ENCODE measurements at places on chromosomes 3 and 15.

DNA sequence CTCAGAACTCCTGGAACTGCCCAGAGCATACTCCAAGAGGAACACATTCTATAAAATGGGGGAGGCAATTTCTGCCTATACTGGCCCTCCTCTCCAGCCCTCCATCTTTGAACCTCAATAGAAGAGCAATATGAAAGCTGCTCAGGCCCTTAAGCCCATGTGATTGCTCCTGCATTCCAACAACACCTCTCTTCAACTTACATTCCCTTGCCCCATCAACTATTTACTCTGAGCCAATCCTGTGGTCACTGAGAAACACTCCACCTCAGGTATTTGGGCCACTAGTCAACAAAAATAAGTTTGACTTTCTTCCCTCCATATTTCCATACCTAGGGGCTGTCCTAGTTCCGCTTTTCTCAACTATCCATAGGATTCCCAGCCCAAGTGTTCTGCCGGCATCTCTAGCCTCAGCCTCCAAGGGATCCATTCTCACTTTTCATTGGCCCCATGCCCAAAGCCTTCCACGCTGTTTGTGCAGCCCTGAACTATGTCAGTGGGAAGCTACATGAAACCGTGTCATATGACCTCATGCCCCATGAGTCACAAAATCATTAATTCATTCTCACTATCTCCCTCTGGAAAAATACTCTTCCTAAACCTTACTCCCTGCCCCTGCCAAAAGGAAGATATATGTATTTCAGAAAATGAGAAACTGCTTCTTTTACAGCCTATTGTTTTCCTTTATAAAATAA, 61.6 kb downstream of the GJD2 start:
- no peak for DNase-seq

GRCh38 chr15:57655809-57656208, 50.7 kb upstream of the POLR2M start:
- DNase-seq: no peak

DNA sequence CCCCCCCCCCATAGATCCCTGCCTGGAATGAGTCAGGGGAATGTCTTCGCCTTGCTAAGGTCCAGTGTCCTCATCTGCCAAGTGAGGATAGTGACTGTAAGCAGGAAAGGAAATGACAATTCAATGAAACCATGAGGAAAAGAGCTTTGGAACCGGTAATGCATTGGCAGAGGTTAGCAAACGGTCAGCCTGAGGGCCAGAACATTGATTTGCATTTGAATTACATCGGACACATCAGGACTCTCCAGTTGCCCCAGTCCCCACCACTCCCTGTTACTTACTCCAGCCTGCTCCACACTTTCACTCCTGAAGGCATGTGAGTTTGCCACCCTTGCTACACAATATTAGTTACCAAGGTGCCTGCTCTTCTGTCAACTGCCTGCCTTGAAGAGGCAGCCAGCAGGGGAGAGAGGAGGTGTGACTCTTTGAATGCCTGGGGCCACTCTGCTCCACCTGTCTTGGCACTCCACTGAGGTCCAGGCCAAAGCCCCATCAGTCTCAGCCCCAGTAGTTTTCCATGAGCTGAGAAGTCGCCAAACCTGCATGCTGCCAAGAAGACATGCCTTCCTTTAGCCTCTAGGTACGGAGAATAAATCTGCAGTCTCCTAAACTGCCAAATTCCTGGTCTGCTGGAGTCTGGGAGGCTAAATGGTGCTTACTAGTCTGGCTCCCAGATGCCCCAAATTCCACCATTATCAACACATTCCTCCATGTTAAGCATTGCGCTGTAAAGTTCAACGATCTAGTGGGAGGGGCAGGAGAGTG, 191.7 kb upstream of the TLE3 start:
- no peak for DNase-seq

- DNase-seq: no peak
These were observed 655 bp upstream of the TSPAN3 start for GRCh38 chr15:77071305-77072223.

GRCh38 chr3:107347751-107348150, 29.5 kb upstream of the CCDC54 start:
- no peak for DNase-seq

- no peak for DNase-seq
These were observed 9.1 kb downstream of the BCL2L10 start for GRCh38 chr15:52103217-52104207.

DNA sequence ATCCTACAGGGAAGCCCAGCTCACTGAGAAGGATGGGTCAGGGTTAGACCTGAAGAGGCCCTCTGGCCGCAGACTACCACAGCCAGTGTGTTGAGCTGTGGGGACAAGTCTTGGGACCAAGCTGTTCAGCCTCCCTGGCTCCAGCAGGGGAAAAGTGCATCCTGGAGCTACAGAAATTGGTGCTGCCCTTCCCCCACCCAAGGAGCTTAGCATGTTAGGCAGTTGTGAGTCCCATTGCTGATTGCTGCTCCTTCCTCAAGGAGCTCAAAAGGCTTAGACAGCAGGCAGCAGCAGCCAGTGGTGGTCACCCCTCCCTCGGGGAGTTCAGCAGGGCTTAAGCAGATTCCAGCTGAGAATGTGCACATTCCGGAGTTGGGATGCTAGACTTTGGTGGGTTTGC, 165.6 kb downstream of the ATP8B4 start:
- DNase-seq: no peak

GRCh38 chr15:52783191-52783829, 6.8 kb downstream of the ONECUT1 start:
- no peak for DNase-seq

- no peak for DNase-seq
These were observed 87.8 kb upstream of the RNU6-1 start for GRCh38 chr15:67927501-67928168.

DNA sequence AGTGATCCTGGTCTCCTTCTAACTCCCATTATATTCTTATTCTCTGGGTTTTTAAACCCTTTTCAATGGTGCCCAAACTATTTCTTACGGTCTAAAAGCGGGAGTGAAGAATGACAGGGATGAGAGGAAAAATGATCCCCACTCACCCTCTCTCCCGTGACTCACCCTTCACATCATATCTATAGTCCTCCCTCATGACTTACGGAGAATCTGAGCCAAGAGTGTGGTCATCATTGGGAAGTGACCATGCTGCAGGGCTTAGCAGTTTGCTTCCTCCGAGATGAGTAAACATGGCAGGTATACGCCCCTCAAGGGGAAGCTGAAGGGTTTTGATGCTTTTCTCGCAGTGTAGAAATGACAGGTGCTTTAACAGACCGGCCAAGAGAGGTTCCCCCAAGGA, 274.0 kb downstream of the RYR3 start:
- no peak for DNase-seq

DNA sequence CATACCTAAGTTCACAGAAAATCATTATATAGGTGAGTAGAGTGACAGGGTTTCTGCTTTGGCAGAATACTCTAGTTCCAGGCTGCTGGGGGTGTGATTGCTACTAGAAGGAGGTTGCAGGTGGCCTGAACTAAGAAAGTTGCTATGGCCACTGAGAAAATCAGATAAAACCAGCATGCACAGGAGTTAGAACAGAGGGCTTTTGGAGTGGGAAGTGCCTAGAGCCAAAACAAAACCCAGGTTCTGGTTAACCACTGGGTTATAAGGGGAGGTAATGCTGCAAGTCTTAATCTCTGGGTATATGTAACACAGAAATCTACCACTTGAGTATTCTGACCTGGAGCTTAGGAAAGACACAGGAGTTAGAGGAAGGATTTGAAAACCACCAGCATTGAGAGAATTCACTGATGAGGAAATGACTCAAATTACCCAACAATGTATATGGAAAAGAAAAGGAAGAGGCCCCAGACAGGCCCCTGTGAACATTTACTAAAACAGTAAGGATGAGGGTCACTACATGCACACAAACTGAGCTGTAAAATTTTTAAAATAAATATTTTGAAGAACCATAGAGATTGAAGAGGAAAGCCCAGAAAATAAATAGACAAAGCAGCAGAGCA, 60.0 kb downstream of the PLOD2 start:
- no peak for DNase-seq

DNA sequence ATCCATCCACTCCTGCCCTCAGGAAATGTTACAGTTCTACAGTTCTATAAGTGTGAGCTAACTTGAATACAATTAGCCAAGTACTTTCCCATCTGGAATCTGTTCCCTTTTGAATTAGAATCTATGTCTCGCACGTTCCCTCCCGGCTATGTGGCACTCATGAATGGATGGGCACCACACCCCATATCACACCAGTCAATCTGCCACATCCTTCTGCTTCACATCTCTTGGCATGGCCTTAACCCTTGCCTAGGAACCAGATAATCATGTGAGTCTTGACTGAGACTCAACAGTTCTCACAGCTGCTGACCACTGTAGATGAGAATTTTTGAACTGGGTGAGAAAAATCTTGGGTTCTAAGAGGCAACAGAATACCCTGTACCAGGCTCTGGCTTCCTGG, 180.2 kb downstream of the TNIK start:
- DNase-seq: no peak

GRCh38 chr3:177551431-177551836, 354.2 kb upstream of the TBL1XR1 start:
- DNase-seq: no peak

- no peak for DNase-seq
These were observed 21.5 kb upstream of the MYO1E start for GRCh38 chr15:59394166-59394661.

DNA sequence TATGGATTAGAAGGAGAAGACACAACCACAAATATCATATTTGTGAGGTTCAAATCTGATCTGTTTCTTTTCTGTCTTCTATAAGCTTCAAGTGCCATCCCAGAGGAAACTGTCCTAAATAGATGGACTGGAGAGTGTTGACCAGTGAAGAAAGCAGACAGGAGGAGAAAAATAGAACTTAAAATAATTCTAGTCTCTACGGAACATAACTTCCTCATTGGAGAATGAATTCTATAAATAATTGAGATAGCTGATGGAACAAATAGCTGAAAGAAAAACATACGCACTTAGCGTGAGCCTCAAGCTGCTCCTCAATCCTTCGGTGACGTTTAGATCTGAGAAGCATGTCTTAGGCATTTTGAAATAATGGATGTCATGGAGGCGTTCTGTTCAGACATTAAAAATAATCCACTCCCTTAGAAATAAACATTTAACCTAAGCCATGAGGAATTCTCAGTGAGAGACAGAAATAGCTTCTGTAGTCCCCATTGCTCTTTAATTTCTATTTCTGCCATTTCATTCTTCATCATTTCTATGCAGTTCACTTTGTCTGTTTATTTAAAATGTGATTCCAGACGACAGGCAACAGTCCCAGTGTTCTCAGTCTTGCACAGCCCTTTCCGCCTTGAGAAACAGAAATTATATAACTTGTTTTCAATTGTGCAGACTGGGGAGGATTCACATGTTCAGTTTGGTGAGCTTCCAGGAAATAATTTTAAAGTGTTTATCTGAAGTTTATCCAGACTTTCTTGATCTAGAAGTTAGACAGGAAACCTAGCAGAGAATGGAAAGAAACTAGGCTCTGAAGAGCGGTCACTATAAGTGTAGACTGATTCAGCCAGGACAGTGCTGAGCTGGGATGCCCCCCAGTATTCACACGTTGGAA, 97.3 kb downstream of the NR1D2 start:
- DNase-seq: no peak

GRCh38 chr15:25093455-25094029, 138.8 kb downstream of the SNRPN start:
- DNase-seq: no peak

- DNase-seq: no peak
These were observed 5.9 kb upstream of the FHIT start for GRCh38 chr3:61257148-61257547.

Data from activated T-cell treated with anti-CD3 and anti-CD28 coated beads for 1 hour (primary cell).